ENCODE measurements at places on chromosomes 12 and 14. TPM values are rescaled to one million over a fixed set of nuclear protein-coding genes. Genes with fewer than 3 reads are reported as not detected.

- no peak for DNase-seq
These were observed 22.8 kb downstream of the GNG2 start for GRCh38 chr14:51883232-51883631.

DNA sequence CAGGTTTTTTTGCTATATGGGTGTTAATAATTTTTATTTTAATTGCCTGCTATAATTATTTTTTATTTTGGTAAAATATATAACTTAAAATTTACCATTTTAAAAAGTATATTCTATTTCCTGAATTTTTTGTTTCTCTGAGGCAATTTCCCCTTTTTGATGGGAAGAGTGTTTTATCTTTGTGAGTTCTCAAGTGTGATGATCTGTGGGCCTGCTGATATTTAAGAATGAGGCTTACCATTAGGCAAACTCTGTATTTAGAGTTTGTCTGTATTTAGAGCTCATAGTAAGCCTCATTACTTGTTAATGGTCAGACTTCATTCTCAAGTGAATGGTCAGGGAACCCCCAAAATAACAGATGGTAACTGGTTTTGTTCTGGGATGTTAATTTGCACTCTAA is 48.0 kb downstream of the WNK1 start:
- no peak for DNase-seq

- DNase-seq = no peak
These were observed 11.3 kb downstream of the CFAP54 start for GRCh38 chr12:96500693-96501092.

The RPGRIP1 gene
- not detected for total RNA-seq

The SLCO1A2 gene
- 11.9 TPM for total RNA-seq

DNA sequence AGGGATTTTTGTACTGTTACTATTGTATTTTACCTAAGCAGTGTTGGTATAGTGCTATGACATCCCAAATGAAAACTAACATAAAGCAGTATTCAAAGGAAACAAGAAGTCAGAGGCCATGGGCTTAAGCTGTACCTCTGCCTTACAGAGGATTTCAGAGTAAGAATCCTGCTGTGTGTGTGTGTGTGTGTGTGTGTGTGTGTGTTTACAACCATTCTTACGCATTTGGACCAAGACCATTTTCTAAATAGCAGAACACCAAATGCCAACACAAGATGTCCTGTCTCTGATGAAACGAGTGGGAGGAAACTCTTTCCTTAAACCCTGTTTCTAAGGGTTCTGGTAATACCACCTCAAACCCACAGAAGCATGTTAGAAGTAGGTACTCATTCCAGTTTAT is 64.4 kb downstream of the PPP1R36 start:
- no peak for DNase-seq

The BATF gene
- total RNA-seq = not detected

GRCh38 chr14:49986343-49987014 is 93.6 kb downstream of the ARF6 start:
- no peak for DNase-seq
